ENCODE measurements at places on chromosomes 6 and 20.

DNA sequence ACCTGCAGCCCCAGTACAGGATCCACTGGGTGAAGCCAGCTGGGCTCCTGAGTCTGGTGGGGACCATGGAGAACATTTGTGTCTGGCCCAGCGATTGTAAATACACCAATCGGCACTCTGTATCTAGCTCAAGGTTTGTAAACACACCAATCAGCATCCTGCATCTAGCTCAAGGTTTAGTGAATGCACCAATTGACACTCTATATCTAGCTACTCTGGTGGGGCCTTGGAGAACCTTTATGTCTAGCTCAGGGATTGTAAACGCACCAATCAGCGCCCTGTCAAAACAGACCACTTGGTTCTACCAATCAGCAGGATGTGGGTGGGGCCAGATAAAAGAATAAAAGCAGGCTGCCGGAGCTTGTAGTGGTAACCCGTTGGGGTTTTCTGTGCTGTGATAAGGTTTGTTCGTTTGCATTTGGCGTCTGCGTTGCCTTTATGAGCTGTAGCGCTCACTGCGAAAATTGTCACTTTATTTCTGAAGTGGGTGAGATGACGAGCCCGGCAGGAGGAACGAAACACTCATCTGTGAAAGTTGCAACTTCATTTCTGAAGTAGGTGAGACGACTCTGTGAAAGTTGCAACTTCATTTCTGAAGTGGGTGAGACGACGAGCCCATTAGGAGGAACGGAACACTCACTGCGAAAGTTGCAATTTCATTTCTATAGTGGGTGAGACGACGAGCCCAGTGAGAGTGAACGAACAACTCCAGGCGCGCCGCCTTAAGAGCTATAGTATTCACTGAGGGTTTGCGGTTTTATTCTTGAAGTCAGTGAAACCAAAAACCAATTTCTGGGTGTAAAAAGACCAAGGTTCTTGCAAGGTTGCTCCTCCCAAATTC, 31.1 kb downstream of the SERPINB6 start:
- no peak for DNase-seq

DNA sequence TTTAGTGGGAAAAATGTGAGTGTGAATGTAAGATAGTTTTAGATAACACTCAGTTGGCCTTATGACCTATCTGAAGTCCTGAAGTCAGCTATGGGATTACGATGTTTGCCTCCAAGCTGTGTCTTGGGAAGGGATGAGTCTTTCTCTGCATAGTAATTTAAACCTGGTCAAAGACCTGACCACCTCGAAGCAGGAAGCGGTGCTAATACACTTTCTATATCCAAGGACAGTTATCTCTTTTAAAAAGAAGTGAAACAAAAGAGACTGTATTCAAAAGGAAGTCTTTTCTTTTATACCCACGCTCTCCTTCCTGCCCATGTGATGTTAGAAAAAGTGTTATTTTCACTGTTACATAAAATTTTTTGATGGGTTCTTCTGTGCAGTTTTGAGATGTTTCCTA, 94.9 kb downstream of the JARID2 start:
- DNase-seq, result no peak

- no peak for DNase-seq
Observed at GRCh38 chr20:49813305-49813974, 812 bp downstream of the SLC9A8 start.

DNA sequence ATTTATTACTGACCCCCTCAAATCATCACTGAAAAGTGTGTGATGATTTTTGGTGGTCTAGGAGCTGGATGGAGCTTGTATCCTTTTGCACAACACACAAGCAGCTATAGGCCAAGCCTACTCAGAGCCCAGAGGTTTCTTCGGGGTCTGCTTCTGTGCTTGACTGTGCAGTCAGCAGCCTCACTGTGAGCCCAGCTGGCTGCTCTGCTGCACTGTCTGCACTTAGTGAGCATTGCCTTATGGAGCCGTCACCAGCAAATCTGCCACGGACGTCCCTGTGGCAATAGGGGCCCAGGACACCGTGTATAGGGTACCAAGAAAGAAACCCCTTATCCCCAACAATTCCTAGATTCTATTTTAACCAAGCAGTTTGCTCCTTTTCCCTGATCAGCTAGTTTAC, 38.6 kb upstream of the GMPR start:
- DNase-seq, result no peak

DNA sequence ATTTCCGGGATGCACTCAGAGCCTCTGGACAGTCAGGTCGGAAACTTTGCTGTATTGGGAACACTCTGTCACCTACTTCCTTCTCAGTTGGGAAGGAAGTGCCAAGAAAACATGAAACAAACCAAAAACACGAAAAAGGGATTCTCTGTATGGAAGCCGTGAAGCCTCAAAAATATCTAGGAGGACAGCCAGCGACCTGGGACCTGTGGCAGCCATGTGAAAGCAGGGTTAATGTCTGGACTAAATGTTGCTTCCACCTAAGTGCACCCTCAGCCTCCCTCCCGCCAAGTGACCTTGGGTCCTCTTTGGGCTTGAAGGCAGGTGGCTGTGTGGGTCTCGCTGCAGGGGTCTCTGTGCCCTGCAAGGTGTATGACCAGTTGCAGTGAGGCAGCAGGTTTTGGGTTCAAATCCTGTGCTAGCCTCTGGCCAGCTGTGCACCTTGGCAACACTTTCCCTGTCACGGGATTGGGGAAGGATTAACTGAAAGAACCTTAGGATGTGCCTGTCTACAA, 851 bp downstream of the MAVS start:
- DNase-seq, result no peak

DNA sequence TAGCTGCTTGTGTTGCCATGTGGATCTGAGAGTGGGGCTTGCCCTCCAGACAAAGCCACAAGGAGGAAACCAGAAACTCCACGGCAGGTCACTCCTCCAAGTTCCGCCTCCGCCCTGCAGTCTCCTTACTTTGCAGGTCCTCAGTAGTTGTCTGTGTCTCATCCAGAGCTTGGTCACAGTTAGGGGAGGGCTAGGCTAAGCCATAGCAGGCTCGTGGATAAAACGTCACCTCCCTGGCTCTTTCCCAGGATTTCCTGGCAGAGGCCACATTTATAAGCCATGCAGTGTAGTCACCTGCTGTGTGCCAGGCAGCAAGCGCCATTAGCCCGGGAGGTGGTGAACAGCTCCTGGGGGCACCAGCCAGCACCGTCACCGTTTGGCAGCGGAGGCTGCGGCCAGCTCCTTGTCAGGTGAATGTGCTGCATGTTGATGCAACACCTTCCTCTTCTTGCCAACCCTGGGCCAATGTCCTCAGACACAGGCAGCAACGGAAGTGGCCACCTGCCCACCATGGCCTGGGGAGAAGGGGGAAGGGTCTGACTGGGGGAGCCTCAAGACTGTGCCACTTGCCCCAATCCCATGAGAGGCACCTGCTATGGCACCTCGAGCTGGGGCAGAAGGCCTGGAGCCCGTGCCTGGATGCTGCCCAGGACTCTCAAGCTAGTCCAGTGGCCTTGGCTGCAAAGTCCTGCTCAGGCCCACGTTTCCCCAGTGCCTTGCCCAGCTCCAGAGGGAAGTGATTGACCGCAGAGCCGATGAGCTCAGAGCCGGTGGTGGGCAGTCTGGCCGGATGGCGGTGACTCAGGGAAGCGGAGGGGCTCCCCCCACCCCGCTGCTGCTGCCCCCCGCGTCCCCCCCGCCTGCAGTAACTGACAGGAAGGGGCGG, 39.0 kb upstream of the SLCO4A1 start:
- DNase-seq, result no peak

DNA sequence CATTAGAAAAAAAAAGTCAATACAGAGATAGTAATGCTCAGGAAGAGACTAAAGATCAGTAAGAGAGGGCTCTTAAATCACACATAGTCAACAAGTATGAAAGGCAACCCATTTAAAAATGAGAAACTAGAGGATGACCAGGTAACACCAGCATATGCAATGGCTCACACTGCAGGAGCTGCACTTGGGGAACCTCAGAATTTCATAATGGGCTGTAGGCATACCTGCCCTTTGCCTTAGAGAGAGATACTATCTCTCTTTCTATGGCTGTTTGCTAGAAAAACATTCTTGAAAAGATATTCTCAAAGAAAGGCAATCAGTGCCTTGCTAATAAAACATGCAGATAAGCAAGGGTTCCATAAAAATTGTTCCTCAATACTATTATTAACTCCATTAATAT, 33.2 kb downstream of the HMGCLL1 start:
- DNase-seq, result no peak

DNA sequence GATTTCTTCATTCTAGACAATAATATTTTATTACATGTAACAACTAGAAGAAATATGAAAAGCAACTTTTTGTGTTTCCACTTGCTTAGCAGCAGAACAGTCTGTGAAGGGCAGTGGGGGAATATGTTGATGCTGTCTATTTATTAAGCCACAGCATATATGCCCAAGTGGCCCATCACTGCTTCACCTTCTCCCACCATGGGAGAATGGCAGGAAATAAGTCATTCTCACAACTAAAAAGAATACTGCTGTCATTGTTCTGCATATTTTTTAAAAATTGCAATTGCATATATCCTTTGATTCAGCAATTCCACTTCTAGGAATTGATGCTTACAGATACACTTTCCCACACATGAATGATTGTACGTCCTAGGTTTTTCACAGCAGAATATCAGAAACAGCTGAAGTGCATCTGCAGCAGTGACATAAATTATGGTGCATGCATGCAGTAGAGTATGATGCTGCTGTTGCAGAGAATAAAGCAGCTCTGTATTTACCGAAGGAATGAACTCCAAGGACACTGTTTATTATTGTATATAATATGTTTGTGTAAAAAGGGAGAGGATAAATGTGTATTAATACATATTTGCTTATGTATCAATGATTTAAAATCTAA, 26.8 kb downstream of the KIF3B start:
- no peak for DNase-seq

DNA sequence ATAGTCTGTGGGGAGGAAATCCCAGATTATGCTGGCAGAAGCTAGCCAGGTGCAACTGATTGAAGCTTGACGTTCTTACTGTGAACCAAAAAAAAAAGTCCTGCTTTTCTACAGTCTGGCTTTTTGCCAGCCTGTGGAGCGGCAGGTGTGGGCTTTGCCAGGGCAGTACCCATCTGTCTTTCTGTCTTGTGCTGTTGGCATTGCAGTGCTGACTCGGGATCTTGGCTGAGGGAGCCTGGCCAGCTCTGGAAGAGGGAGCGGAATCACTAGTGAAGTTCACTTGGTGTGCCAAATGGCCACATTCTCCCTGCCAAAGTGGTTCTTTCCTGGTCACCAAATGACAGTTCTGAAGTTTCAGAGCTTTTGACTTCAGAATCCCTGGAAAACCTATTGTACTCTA, 5.0 kb downstream of the KIF3B start:
- no peak for DNase-seq

- DNase-seq, result no peak
Observed at GRCh38 chr20:39812116-39812515, 850.0 kb downstream of the DHX35 start.

- DNase-seq, result no peak
Observed at GRCh38 chr6:16635291-16635809, 125.9 kb downstream of the ATXN1 start.

GRCh38 chr6:44464527-44465310, 77.2 kb downstream of the CDC5L start:
- no peak for DNase-seq

DNA sequence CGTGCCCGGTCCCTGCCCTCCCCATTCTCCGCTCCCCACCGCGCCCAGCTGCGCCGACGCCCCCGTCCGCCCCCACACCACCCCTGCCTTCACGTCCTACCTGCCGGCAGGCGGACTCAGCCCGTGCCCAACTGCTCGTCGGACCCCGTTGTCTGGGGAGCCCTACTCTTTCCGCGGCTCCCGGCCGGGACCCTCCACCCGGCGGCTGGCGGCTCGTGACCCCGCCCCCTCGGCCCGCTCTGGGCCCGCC, at the start of gene SERAC1:
SERAC1 (minus strand) TSS at position 223 of the 250 bp plus-strand sequence. CDS start 9,899 bp downstream, outside the sequence.
- no peak for DNase-seq

DNA sequence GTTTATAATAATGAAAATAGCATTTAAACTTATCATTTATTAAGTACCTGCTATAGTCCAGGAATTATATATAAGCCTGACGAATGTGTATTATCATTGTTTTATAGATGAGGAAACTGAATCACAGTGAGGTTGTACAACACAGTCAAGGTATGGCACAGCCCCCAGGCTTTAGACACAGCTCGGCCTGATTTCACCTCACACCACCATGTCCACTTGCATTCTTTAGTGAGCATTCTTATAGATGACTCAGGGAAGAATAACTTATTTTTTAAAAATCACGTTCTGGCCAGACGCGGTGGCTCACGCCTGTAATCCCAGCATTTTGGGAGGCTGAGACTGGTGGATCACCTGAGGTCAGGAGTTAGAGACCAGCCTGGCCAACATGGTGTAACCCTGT, 289.0 kb downstream of the SYNE1 start:
- no peak for DNase-seq

DNA sequence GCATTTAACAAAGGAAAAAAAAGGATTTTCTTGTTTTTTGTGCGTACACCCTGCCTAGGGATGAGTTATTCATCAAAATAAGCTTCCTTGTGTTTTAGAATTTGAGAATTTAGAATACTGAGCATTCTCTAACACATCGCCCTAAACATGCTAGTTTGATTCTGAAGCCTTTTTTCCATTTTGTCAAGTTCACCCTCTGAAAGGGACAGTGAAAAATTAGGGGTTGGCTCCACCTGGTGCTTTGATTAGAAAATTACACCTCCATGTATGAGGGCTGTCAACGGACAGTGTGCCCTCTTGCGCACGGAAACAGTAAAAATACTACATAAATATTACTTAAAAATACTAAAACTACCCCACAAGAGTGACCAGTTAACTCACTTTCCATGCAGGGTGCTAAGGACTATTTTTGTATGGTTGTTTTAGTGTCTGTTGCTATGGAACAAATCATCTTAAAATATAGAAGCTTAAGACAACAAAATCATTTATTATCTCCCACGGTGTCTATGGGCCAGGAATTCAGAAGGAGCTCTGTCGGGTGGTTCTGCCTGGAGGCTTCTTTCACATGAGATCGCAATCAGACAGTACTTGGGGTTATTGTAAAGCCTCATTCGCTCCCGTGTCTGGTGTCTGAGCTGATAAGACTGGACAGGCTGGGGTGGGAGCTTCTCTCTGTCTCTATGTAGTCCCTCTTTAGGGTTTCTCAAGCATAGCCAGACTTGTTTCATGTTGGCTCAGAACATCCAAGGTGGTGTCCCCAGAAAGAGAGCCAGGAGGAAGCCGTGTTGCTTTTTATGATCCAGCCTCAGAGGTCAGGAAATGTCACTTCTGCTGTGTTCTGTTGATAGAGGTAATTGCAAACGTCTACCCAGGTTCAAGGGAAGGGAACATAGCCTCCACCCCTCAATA, 41.1 kb upstream of the TMEM170B start:
- peak; percentile 63 for DNase-seq

DNA sequence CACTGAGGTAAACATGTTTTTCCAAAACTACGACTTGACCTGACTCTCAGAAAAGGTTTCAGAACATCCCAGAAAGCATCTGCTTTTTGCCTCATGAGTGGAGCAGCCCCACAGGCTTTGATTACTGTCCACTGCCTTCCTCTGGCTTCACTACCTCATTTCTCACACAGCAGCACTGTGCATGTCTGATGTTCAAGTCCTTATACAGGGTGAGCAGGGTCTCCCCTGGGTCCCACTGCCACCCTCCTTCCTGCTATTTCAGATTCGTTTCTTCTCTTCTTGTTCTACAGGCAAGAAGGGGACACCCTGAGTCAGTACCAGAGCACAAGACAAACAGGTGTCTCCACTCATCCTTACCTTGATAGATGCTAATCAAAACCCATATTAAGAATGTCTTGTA, 64.7 kb upstream of the NFATC2 start:
- no peak for DNase-seq

GRCh38 chr20:4774207-4774606, 52.5 kb downstream of the PRND start:
- no peak for DNase-seq

- no peak for DNase-seq
Observed at GRCh38 chr6:13615792-13616120, 621 bp downstream of the NOL7 start.

GRCh38 chr6:85966828-85967227, 324.1 kb upstream of the SYNCRIP start:
- DNase-seq, result no peak
